Uterus (tissue), 4 donors: ENCODE measurements at places on chromosomes 3 and 15.

DNA sequence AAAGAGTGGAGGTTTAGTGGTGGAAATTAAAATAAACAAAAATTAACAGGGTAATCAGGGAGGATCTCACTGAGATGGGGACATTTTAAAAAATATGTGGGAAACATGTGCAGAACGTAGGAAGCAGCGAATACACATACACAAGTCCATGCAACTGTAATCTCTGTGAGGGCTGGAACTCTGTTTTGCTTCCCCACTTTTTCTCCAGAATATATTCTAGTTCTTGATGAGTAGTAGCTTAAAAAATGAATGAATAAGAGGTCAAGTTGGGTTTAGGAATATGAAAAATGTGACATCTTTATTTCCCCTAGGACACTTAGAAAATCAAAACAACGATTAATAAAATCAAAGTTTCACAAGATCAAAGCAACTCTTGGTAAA, 312.2 kb upstream of the ZNF717 start:
- no peak for DNase-seq

GRCh38 chr3:41653571-41654239, 308.2 kb downstream of the ULK4 start:
- DNase-seq = no peak

- DNase-seq = no peak
These were observed 137.8 kb upstream of the MYRIP start for GRCh38 chr3:39671600-39671999.

- no peak for DNase-seq
These were observed 149.4 kb upstream of the SETMAR start for GRCh38 chr3:4153771-4154170.

- no peak for DNase-seq
These were observed 133.4 kb upstream of the ZBTB20 start for GRCh38 chr3:115280506-115280905.
